ENCODE measurements at places on chromosomes 2 and 18.

DNA sequence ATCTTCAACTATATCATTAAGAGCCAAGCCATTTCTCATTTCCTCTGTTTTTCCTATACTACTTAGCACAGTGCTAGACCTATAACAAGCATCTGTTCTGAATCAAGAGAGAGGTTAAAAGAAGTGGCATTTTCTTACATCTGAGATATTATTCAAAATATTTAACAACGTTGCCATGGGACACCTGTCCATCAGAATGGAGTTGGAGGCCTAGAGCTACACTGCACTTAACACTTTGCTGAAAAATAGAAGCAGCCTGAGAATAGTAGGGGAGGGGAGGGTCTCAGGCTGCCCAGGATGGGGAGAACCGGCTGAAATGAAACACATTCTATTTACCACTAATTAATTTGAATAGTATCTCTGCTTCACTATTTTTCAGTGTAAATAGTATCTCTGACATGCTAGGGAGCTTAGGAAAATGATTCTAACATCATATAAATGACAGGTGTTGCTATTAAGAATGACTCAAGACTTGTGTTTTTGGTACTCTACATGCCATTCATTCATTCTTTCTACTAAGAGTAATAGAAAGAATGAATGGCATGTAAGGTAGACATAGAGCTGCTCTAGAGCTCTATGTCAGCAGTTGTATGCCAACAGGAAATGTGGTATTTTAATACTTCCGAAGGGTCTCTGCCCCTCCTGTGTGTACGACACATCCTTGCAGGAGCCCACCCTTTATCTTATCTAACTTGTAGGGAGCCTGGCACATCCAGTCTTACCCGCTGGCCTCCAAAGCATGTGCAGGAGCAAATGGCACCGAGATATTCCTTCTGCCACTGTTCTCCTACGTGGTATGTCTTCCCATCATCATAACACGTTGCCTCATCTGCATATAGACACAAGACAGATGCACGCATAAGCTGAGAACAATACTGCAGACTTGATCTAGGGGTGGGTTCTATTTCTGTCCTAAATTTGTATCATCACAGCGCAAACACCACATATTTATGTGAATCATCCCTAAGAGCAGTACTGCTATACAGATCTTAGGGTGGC is 52.6 kb downstream of the ATIC start:
- DNase-seq = no peak

DNA sequence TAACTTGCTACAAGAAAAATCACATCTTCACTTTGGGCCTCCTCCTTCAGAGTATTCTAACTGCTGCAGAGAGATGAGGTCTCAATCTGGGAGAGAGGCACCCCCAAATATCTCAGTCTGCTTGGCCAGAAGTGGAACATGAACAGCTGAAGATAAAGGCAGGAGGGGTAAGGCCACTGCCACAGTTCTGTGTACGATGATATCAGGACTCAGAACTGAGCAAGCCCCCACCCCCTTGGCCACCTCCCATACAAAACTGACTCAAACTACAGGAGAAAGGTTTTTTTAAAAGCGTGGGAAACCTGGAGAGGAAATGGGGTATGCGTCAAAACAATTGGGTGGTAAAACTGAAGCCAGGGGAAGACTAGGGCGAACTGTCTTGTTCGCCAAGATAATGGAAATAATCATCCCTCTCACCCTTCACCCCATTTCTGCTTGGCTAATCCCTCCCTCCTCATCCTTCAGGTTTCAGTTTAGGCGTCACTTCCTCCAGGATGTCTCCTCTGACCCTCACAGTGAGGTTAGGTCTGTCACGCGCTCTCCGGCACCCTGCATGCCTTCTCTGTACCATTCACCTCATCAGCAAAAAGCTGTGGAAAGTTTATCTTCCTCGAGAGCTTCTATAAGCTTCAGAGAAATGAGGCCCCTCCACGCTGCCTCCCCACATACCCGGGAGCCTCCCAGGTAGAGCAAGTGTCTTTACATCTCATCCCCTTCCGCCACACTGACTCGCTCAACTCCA is 64.4 kb downstream of the SFXN5 start:
- DNase-seq = no peak

GRCh38 chr2:121189011-121189410 is 96.0 kb downstream of the TFCP2L1 start:
- no peak for DNase-seq

DNA sequence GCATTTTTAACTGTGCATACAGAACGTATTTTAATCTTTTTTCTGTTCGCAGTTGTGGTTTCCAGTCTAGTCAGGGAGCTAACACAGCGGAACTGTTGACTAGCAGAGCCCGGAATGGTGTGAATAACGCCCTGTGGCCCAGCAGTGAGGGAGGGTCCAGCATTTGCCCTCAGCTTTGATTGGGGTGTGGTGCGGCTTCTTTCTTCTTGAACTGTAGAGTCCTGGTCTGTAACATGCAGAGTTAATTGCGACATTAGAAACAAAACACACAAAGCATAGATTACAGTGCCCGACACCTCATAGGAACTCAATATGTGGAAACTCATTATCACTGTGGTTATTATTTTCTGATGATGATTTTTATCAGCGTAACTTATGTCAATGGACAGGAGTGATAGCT is 253.6 kb downstream of the SOX11 start:
- no peak for DNase-seq

DNA sequence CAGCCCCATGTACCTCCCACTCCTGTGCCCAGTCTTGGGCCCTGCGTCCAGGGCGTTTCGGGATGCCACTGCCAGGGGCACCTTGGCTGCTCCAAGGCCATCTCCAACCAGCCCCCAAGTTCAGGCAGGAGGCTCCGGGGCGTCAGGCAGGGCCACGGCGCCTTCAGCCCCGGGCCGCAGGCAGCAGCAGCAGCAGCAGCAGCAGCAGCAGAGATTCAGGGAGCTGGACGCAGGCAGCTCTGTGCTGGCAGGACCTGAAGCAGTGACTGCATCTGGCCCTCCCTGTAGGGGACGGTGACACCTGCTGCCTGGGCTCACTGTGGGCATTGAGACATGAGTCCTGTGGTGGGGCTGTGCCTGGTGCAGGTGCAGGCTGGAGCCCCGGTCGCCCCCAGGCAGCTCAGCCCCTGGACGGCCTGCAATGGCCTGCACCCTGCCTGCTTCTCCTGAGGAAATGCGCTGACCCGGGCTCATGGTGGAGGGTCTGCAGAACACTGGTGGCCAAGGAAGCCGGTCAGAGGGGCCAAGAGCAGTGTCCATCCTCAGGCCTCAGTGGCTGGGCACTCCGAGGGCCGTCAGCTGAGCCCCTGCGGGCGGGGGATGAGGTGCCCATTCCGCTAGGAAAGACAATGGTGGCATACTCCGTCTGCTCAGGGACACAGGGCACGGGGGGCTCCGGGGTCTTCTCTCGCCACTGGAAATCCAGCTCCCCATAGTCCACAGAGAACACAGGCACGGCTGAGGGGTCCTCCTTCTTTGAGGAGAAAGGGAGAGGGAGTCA is 8.0 kb downstream of the PDCD1 start:
- DNase-seq = no peak

DNA sequence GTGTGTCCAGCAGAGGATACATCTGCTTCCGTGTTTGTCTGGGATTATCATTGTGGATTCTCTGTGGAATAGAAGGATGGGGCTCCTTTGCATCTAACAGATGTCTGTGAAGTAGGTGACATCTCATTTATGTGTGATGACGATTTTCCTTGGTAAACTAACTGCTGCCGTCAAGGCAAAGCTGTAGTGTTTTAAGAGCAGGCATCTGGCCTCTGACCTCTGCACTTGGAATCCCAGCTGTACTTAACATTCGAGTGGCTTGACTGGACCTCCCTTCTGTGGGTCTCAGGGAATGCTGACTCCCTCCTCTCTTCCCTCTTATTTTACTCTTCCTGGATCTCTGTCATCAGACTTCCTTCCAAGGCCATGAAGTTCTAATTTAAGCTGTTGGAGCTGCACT is 56.4 kb downstream of the DCDC2C start:
- no peak for DNase-seq

DNA sequence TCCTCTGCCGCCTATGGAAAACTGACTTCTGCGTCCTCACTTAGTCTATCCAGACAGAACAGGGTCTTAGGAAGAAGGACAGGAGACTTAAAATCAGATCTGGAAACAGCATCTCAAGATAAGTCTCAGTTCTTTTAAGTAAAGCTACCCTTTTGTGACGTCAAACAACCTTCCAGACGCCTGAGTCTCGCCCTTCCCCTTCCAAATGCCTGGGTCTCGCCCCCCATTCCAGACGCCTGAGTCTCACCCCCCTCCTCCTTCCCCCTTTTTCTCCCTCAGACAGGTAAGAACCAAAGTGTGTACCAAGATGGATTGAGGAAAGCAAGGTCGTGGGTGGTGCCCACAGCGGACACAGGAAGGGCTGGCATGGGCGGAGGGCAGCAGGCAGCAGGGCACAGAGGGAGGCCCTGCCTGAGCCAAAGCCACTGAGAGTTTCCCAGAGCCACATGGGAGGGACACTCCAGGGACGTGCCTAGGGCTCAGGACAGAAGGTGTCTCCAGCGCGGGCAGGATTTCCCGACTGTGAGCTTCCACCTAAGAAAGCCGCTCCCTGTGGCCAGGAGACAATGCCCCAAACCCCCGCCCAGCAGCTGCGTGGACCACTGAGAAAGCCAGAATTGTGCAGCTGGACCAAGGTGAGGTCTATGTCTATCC is 51.3 kb downstream of the ANKMY1 start:
- peak; percentile 1 for DNase-seq

DNA sequence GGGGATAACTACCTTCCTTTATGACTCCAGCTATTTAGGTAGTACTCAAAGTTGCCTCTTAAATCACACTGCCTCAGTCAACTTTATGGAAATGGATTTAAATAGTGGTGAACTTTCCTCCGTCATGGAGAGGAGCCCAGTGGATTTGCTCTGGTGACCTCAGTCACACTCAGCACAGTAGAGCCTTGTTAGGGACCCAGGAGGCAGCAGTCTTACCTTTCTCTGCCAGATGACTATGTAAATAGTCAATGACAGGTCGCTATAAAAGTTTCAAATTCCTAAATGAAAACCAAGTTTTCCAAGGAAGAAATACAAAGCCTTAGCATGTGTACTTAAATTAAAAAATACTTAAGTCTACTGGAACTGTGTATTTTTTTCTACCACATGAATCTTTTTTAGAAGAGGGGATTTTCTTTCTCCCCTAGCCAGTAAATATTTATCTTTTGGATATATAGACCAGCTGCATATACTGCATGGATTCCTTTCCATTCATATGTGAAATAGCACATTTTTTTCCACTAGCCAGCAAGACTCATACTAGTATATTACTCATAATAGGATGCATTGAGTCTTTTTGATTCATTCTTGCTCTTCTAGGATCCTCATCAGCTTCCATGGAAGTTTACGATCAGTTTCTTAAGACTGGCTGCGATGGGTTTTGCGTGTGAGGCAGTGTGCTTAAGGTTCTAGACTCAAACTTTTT is 147.1 kb downstream of the FMNL2 start:
- DNase-seq = no peak

DNA sequence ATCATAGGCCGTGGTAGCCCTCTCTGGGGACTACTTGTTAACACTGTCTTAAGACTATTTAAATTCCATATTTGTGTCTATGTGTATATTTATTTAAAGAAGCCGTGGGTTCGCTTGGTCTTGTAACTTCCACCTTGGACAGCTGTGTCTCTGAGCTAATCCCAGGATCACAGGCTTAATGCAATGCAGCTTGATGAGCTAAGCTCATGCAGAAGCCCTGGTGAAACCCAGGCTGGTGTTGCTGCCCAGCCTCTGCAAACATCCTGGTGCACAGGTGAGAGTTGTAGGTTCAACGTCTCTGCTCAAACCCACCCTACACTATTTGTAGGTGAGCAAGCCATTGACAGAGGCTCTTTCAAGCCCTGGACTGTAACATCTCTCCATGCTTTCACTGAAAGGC is 211.8 kb downstream of the FAM210A start:
- DNase-seq = no peak

DNA sequence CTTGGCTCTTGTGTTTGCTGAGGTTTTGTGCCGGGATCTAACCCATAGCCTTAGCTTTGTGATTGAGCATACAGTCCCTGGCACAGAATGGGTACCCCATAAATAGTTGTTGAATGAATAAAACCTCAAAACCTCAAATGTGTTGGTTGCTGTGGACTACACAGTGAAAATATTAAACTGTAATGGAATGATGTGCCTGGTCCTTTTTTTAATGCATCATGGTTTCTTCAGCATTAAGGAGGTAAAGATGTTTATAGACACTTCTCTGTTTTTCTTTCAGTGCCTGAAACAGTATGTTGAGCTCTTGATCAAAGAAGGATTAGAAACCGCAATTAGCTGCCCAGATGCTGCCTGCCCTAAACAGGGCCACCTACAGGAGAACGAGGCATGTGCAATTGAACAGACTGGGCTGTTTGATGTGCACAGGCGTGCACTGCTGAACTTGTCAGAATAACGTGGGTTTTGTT is 97.0 kb downstream of the RNF144A start:
- DNase-seq = no peak

DNA sequence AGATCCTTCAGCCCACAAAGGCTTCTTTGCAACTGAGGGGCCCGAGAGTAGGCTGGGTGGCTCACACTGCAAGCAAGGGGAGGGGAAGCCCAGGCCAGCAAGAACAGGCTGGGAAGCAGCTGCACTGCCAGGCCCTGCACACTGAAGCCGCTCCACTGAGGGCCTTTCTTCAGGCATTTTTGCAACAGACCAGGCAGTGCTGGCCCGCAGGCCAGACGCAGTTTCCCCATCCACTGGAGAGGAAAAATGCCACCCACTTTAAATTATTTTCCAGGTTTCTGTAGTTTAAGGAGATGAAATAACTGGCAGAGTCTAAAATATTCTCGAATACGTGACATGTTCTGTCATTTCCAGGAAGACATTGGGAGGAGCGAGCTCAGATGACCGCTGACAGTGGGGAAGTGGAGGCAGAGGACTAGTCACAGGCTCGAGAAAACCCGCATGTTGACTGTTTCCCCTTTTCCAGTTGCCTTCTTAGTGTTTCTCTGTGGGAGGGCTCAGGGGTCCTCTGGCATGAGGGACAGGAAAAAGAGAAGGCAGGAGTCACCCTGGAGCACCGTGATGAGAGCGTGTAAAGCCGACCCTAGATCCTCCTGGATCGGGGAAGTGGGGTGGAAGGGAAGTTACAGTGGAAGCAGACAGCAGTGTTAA is 53.3 kb upstream of the B3GNT7 start:
- DNase-seq = no peak
